ENCODE measurements at places on chromosomes 3 and 15.

DNA sequence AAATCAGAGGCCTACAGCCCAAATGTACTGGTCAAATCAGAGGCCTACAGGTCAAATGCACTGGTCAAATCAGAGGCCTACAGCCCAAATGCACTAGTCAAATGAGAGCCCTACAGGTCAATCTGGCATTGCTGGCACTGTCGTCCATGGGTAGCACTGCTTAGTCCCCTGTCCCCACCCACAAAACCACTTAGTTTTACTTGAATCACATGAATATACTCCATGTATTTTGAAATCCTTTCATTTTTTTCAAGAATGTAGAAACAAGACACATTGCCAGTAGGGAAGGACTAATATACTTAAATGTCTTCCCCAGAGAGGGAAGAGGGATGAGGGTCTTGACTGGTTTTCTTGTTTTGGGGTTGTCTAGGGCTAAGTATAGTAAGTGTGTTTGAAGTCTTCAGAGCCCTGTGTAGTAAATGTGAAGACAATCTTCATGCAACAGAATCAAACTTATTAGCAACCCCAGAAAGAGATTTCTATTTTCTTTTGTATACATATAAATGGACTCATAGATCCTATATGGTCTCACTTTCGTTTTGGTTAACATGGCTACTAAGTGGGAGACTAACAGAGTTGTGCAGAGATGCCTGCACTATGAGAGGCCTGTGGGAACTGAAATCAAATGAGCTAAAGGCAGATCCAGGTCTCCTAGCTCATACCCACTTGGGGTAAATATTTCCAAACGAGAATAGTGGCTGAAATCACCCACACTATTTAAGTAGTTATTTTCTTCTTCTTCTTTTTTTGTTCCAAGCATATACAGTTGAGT is 38.3 kb upstream of the DCUN1D1 start:
- DNase-seq = no peak

DNA sequence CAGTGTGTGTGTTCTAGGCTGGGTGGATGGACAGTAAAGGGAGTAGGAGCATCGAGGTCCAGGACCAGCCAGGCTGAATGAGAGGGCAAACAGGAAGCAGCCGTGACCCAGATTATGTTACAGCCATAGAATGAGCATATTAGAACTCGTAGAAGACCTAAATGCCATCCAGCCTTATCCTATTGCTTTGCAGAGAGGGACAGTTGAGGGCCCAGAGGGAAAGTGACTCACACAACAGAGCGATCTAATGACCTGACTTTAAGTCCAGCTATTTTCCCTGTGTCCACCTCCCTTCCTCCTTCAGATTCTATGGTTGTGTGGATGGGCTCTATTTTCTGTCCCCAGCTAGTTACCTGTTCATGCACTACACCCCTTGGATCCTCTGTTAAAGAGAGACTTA is 634.1 kb upstream of the TBL1XR1 start:
- no peak for DNase-seq

- DNase-seq = no peak
These were observed 43.4 kb downstream of the MYO5A start for GRCh38 chr15:52485290-52485689.

- DNase-seq = no peak
These were observed 129.4 kb upstream of the SLC24A5 start for GRCh38 chr15:47991357-47991756.

- DNase-seq = no peak
These were observed 30.5 kb downstream of the SMAD3 start for GRCh38 chr15:67095912-67096311.

DNA sequence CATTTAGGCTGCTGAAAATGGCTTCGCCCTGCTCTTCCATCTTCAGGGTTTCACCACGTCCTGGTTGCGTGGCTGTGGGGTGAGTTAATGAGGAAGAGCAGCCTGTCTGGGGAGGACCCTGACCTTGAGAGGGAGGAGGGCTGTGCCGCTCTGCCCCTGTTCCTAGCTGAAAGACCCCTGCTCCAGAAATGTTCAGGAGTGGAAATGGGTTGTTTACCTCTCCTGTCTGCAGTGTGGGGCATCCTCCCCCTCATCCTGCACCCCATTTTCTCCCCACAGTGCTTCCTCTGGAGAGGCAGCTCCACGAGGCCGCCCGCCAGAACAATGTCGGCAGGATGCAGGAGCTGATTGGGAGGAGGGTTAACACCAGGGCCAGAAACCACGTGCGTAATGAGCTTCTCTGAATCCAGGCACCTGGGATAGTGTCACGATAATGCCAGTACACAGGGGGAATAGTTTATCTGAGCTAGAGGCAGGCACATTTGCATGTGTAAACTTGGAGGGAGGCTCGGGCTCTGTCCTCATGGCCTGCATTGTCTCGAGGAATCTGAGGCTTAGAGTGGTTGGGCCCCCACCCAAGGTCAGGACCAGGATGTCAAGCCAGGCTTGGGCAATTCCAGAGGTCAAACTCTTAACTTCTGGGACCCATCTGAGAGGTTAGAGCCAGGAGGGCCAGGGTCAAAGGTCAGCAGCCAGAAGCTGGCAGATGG is 4.0 kb downstream of the ANKDD1A start:
- DNase-seq = no peak

- DNase-seq = no peak
These were observed 251.4 kb downstream of the ADAMTS17 start for GRCh38 chr15:100090411-100090810.

DNA sequence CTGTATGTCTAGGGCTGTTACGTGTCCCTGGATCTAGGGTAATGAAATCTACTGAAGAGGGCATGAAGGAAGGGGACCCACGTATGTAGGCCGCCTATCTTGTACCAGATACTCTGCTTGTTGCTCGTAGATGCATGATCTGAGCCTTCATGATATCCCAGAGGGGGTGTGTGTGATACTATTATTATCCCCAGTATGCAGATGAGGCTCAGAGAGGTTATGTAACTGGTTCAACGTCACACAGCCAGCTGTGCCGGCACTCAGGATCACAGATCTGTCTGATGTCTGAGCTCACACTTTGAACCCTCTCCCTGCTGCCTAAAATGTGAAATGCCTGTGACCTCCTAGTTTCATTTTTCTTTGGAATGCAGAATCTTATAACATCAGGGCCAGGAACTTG is 36.2 kb upstream of the SEC13 start:
- DNase-seq = no peak

GRCh38 chr3:24604215-24604614 is 109.6 kb upstream of the THRB start:
- DNase-seq = no peak

All from LNCaP clone FGC (cell line).